Activated CD4-positive, alpha-beta T cell treated with anti-CD3 and anti-CD28 coated beads, Interleukin-2, amount 50 U/mL, for 16 hours (primary cell): ENCODE measurements at places on chromosomes 5 and 9.
A peak's percentile ranks its signal among the peaks of the same experiment; 100 is the strongest.

DNA sequence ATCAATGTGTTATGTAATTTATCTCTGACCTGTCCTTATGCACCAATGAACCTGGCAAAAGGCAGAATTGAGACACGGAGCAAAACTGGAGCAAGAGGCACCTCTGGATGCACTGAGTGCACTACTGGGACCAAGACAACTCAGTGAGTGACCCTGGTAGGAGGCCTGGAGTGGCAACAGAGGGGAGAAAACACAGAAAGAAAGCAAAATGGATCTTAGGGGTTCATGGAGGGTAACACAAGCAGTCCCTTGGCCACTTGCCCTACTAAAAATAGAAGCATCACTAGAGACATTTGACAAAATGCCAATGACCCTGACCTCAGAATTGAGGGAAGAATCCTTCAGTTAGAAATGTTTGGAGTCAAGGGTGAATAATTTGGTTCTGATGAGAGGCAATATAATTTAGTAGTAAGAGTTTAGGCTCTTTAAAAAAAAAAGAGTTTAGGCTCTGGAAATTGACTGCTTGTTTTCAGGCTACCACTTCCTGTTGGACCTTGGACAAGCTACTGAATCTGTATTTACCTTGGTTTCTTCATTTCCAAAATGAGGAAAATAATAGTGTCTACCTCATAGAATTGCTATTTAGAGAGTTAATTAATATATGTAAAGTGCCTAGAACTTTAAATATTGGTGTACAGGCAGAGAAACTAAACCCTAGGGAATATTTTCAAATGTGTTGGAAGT, 234.9 kb upstream of the TARS1 start:
- DNase-seq: no peak

DNA sequence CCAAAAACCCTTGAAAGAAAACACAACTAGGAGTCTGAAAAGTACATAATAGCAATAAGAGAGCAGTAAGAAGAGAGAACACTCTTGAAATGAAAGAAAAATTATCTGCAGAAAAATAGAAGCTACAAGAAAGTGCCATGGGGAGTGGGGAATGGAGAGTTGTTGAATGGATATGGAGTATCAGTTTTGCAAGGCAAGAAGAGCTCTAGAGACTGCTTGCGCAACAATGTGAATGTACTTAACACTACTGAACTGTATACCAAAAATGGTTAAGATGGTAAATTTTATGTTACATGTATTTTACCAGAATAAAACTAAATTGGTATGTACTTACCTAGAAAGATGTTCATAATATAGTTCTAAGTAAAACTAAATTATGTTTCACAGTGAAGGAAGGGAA, 54.8 kb upstream of the RASGRF2 start:
- no peak for DNase-seq

- no peak for DNase-seq
Observed at GRCh38 chr9:136050701-136051452, 44.2 kb downstream of the NACC2 start.

DNA sequence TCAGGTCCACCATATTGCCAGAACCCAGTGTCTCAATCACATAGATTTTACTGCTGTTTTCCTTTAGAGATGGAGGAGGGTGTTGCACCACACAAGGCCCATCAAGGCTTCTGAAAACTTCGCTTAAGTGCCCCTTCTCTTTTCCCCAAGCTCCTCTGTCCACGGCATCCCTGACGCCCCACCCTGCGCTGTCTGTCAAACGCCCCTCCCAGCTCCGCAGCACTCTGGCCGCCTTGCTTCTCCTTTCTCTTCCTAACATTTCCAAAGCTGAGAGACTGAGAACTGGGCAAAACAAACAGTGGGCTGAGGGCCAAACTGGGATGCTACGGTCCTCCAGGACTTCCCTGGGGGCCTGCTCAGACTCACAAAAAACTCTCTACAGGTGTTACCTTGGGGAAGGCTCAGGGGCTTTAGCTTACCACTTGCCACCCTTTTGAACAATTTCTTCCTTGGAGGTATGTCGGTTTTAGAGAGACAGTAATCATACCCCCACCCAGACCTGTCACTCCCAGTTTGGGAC, 28.3 kb upstream of the ERGIC1 start:
- DNase-seq: no peak

GRCh38 chr9:112754578-112754977, 4.0 kb downstream of the SNX30 start:
- DNase-seq: peak; percentile 86

DNA sequence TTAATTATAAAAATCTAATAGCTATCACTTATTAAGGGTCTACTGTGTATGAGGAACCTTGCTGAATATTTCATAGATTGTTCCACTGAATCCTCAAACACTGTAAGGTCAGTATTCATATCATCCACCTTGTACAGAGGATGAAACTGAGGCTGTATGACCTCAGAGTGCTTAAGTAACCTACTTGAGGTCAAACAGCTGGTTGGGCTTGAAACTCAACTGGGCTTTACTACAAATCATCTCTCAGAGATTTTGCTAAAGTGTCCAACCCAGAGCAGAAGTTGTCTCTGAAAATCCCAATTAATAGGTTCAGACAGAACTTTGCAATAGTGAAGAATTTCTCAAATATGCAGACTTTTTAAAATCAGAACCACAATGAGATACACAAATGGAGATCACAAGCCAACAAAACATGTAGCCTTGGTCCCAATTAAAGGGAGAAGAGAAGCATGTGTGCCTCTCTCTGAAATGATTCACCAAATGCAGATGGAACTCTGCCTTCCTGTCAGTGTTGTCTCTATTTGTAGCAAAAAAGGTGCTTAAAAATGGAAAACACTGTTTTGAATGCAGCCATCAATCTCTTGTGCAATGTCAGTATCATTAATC, 131.4 kb downstream of the FAM114A2 start:
- no peak for DNase-seq

GRCh38 chr5:168151041-168151440, 140.4 kb upstream of the WWC1 start:
- no peak for DNase-seq

GRCh38 chr9:7608261-7608660, 191.3 kb downstream of the DMAC1 start:
- DNase-seq: no peak

DNA sequence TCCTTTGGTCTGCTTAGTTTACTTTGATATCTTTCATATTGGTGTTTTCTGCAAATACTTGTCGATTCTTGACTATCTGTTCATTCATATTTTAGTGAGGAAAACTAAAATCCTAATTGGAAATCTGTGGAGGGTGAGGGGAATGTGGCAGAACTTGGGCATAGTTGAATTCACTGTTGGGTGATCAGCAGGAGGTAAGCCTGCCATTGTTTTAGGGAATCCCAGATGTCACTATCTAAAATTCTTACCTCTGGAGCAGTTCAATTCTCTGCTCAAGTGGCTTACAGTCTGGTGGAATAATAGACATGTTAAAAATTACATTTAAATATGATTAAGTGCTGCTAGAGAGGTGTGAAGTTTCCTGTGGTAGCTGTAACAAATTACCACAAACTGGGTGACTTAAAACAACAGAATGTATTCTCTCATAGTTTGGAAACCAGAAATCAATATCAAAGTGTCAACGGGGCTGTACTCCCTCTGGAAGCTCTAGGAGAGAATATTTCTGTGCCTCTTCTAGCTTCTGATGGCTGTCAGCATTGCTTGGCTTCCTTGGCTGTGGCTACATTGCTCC, 90.3 kb upstream of the GCNT4 start:
- DNase-seq: no peak

DNA sequence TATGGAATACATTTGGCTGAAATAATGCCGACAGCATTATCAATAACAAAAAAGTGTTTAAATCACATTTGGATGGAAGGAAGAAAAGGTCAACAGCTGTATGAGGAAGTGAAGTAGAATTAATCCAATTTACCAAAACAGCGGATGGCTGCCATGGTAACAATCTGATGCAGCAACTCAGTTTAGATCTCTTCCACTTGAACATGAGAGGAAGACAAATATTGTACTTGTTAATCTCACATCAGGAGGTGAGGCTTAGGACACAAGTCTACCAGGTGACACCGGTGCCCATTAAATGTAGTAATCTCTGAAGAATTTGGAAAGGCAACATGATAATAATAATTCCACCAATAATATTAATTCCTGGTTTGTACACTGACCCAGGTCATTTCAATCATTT, 2.4 kb downstream of the RASEF start:
- no peak for DNase-seq

DNA sequence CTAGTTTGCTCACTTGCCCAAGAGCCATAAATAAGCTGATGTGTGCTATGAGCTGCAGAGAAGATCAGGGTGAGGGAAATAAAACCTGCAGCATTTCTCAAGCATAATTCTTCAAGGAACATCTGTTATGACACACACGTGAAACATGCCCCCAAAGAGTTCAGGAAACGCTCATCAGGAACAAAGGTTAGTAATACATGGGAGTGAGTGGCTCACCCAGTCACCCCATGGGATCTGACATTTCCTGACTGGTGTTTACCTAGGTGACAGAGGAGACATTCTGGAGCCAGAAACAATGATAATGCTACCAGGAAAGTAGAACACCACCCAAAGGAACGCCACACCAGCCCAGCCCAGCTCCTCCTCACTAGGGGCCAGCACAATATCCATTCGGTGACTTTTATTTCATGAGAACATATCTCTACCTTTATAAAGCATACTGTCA, 66.0 kb downstream of the FRMD3 start:
- DNase-seq: no peak

GRCh38 chr9:88530051-88530450, 4.9 kb upstream of the NXNL2 start:
- DNase-seq: no peak

DNA sequence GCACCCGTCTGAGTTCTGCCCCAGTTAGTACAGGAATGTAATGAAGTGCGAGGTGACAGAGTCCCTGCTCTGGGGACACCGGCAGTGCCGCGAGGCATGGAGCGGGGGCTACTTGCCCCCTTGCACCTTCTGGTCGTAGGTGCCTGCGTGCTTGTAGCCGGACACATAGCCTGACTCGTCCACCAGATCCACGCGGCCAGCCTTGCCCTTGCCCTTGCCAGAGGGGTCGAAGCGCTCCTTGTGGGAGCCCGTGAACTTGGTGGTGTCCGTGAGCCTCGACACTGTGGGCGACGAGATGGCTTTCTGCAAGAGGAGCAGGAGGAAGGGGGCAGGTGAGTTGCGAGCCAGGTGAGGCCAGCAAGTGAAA, 28.2 kb downstream of the TPPP start:
- DNase-seq: no peak

DNA sequence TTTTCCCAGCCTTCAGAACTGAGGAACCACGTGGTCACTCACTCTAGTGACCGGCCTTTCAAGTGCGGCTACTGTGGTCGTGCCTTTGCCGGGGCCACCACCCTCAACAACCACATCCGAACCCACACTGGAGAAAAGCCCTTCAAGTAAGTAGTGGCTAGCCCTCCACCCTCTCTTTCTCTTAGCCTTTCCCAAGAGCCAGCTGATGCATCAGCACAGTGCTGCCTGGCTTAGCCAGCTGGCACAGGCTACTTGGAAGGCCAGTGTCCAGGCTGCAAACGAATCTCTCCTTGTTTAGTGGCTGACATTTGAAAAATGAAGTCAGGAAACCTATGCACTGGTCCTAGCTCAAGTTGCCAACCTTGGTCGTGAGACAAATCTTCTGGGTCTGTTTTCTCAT, 91.1 kb downstream of the PRDM6 start:
- no peak for DNase-seq

GRCh38 chr5:37740331-37741066, 99.3 kb downstream of the GDNF start:
- DNase-seq: no peak

- DNase-seq: no peak
Observed at GRCh38 chr9:72315089-72315509, 49.9 kb downstream of the ZFAND5 start.

GRCh38 chr5:54535149-54535844, 17.7 kb downstream of the SNX18 start:
- DNase-seq: no peak

DNA sequence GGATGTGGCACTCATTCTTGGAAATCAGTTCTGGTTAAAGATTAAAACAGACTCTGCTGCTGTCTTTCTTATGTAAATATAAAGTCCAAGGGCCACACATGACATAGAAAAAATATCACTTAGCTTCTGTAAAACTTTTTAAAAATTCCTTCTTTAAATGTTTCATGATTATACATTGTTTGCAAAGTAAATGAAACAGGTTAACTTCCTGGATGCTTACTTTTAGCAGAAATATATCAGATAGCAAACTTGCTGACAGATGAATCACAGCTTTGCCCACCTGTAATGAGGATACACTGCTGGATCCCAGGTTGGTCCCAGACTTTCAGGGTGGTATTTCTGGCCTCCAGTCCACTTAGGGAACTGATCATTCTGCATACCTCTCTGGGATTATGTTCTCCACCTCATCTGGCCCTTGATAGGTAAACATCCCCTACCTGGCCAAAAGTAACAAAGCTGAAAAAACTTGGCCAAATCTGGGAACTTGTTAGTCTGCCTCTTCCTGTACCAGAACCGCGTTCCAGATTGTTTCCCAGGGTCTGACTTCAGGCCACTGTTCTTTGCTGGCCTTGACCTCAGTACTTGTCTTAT, 340.5 kb downstream of the ADGRV1 start:
- DNase-seq: no peak

DNA sequence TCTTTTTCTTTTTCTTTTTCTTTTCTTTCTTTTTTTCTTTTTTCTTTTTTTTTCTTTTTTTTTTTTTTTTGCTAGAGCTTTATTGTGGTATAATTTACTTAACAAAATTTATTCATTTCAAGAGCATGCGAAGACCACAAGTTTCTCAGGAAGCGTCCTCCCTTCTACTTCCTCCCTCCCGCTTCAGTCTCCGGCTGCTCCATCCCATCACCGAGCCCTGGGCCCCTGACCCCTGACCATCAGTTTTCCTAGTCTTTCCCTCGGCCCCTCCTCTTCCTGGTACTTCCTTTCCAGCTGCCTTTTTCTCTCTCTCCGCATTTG, 34.7 kb downstream of the C9orf152 start:
- peak; percentile 26 for DNase-seq

- DNase-seq: peak; percentile 24
Observed at GRCh38 chr5:141338538-141339306, at the start of gene PCDHGA2. TSS of gene PCDHGA2 (plus strand) at chr5:141338760.

DNA sequence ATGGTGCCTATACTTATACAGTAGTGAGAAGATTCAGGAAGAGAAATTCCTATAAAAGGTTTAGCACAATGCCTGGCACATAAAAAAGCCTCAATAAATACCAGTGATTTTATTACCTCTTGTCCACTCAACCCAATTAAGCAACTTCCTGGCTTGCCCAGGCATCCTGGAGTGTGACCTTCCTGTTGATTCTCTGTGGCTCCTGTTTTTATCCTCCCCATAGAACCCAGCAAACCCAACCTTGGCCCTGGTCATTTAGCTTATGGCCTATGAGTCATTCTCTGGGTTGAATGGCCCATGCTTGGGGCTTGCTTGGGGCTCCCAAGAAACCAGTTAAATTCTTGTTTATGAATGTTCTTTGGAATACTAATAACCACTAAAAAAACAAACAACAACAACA, 21.4 kb upstream of the SPARC start:
- no peak for DNase-seq

GRCh38 chr5:54273715-54274114, 36.7 kb downstream of the ARL15 start:
- no peak for DNase-seq

GRCh38 chr5:132260714-132261551, 3.4 kb downstream of the PDLIM4 start:
- DNase-seq: no peak
